ENCODE measurements at places on chromosomes 13 and 19.

DNA sequence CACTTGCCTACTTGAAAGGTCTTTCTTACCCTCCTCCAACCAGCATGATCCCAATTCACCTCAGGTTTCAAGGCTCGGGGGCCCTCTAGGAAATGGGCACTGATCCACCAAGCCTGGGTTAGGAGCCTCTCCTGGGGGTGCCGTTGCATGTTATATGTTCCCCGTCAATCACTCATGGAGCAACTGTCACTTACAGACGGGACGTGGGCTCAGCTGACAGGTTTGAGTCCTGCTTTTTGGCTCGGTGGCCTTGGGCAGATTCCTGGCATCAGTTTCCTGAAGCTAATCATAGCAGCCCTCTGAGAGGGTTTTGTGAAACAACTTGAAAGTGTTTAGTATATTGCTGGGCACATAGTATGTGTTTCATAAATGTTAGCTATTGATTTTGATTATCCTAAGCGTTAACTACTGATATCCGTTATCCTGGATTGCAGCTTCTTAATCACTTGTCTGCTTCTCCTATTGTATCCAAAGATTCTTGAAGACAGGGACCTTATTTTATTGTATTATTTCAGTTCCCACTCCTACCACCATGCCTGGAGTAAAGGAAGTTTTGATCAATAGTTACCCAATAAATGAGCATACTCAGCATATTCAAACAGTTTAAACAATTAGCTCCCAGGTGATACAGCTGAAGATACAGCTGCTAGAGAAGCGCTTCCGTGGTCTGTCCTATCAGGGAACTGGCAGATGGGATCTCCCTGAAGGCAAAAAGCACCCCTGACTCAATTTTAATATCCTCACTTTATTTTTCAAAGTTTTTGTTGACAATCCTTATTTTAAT, 57.9 kb downstream of the RFC3 start:
- no peak for DNase-seq

DNA sequence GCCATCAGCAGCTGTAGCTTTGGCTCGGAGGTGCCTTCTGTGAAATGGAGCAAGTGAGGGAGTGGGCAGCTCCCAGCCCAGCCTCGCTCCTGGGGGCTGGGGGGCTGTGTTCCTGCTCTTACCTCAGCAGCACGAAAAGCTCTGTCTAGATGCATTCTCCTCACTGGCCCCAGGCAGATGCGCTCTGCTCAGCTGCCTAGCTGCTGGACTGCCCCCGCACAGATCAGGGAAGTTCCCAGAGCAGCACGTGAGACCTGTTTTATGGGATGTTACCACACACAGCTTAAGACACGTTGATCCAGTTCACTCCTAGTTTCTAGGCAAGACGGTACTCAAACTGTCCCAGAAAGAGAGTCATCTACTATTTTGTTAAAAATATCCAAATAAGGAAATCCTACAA, 13.6 kb downstream of the LCP1 start:
- DNase-seq = no peak

GRCh38 chr13:35760735-35761281, 284.3 kb upstream of the MAB21L1 start:
- DNase-seq = no peak

DNA sequence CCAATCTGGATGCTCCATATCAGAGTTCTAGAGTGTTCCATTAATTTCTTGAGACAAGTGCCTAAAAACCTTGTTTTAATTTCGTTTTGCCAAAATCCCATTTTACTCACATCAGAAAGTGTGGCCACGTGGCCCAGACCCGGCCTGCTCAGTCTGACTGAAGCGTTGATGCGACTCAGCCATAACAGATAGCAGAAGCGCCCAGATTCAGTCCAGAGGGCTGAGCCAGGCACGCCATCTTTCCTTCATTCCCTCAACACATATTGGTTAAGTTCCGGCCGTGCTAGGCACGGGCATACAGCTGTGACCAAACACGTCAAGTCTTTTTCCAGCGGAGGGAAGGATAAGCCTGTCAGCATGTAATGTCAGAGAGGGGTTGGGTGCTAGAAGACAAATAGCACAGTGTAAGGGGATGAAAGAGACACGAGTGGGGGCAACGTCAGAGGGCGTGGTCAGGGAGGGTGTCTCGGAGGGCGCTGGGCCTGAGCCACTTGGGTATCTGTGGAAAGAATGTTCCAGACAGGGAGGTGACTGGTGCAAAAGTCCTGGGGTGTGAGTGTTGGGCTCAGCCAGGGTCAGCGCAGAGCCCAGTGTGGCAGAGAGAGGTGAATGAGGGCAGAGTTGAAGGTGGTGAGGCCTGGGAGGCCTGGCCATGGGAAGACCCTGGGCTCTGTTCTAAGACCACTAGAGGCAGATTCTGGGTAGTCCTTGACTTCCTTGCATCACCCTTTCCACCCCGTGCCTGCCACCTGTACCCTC, 3.1 kb downstream of the F10 start:
- DNase-seq = no peak

GRCh38 chr13:33678906-33679657, 138.9 kb upstream of the RFC3 start:
- DNase-seq = peak; percentile 46

GRCh38 chr13:51874651-51875050, 12.9 kb downstream of the CCDC70 start:
- DNase-seq = no peak

- DNase-seq = no peak
Observed at GRCh38 chr13:41039746-41040145, 20.6 kb upstream of the ELF1 start.

DNA sequence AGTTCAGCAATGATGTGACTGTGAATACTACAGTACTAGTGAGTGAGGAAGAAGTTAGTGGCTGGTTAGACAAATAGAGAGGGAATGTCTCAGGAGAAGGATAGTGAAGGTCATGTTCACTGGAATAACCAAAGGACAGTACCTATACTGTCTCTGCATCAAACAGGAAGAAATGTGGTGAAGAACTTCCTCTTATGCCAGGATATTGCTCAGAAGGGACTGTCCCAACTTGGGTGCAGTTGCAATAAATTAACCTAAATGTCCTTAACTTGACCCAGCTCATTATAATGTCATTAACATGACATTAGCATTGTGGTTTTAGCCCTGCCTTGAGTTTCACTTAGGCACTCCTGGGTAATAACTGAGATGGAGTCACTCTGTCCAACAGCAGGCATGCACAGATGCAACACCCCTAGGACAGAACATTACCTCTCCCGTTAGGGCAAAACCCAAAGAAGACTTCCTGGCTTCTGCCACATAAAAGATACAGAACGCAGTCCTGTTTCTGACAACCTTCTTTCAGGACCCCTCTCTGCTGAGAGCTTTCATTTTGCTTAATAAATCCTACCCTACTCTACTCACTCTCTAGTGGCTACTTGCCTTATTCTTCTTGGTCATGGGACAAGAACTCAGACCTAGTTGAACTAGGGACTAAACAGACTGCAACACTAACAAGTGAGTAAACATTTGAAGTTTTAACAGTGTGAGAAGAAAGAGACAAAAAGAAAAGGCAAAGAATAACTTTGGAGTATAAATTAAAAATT, 1591.6 kb upstream of the MIR17HG start:
- no peak for DNase-seq

DNA sequence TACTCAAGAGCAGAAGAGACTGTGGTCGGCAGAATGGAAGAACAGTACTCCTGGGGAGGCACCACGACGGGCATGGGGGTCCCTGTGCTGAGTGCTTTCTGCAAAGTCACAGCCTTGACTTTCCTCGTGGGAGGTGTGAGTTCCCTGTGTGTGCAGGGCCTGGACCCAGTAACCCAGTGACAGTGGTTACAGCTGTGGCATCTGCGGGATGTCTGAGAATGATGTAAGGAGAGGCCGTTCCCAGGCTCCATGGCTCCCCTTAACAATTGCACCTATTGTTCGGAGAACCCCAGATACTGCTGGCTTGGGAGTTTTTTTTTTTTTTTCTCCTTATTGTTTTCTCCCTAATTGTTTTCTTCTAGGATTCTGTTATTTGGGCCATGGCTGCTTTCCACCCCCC, 5.1 kb upstream of the NANOS2 start:
- DNase-seq = no peak

DNA sequence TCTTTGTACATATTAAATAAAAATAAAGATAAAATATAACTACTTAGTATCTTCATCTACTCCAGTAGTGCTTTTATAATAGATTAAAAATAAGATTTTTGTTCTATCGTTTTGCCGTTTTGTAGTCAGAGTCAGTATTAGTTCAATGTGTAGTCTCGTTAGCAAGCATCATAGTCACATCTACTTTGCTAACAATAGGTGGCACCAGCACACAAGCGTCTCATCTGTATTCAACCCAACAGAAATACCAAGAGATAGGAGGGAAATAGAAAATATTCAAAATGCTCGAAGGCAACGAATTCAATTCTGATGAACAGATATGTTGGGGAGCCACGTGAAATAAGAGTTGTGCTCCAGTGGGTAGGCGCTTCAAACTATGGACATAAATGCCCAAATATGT, 21.4 kb upstream of the MICU2 start:
- DNase-seq = no peak

GRCh38 chr19:31674503-31675192, 325.4 kb upstream of the TSHZ3 start:
- DNase-seq = no peak

- no peak for DNase-seq
Observed at GRCh38 chr13:110034031-110034549, 247.7 kb upstream of the IRS2 start.

DNA sequence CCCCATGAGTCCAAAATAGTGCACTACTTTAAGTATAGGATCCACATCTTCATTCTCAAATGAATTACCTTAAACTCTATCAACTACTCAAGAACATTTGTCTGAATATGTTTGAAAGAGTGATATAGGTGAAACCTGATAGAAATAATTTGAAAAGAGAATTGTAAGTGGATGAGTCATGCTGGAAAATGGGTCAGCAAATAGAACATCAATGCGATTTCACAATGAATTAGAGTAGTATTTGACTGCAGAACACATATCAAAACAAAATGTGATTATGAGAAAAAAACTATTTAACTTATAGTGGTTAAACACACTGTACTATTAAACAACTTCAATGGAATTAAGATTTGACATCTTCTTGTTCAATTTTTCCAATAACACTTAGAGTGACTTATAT, 300.6 kb upstream of the KLHL1 start:
- no peak for DNase-seq

DNA sequence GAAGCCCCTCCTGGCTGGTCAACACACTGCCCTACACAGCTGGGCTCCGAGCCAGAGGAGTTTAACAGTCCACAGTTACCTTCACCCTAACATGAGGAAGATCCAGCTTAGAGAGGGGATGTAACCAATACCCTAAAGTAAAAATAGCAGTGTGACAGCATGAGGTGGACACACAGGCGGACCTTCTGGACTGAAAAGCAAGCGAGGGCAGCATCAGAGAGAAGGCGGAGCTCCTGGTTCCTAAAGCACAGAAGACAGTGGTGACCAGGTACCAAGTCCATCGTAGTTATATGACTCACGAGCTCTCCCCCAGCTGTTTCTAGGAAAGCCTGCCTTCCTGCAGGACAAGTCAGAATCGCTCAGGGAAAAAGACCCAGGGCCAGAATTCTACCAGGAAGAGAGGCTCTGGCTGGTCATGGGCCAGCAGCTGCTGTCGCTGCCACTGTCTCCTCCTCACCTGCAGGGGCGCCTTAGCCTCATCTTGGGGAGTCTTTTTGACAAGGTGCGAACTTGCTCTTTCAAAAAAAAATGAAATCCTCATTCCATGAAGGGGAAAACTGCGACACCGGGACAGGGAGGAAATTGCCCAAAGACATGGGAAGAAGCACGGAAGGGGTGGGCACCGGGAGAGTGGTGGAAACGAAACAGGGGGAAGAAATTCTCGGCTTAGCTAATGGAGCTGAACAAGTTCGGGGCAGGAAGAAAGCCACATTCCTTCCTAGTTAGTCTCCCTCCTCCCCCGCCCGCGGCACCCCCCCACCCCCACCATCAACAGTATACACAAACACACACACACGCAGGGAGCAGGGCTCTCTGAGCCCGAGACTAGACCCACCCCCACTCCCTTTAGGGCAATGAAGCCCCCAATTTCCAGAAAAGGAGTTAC, 1.7 kb downstream of the ELL start:
- peak; percentile 55 for DNase-seq

- DNase-seq = no peak
Observed at GRCh38 chr19:28425046-28425931, 787.7 kb downstream of the UQCRFS1 start.

- no peak for DNase-seq
Observed at GRCh38 chr13:46489586-46490023, 63.4 kb upstream of the LRCH1 start.

GRCh38 chr13:35723821-35724220, 247.3 kb upstream of the MAB21L1 start:
- DNase-seq = no peak

DNA sequence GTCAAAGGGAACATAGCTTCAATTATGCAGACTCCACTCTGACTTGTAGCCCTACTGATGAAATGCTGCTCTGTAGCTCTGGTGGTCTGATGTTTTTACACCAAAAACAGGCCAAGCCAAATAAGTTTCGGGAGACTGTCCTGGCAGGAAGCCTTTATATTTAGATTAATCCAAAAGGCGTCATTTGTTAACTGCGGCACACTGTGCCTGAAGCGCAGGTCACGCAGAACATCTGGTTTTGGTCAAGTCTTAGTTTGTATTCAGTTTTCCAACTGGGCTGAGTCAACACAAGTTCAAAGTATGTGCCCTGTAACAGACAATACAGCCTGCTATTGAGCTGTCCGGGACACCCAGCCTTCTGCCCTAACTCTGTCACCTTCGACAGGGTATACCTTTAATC, 154.6 kb upstream of the IPO5 start:
- no peak for DNase-seq

- no peak for DNase-seq
Observed at GRCh38 chr13:67232384-67232783, 2.2 kb upstream of the PCDH9 start.

- no peak for DNase-seq
Observed at GRCh38 chr13:49058761-49059160, 83.0 kb downstream of the FNDC3A start.

DNA sequence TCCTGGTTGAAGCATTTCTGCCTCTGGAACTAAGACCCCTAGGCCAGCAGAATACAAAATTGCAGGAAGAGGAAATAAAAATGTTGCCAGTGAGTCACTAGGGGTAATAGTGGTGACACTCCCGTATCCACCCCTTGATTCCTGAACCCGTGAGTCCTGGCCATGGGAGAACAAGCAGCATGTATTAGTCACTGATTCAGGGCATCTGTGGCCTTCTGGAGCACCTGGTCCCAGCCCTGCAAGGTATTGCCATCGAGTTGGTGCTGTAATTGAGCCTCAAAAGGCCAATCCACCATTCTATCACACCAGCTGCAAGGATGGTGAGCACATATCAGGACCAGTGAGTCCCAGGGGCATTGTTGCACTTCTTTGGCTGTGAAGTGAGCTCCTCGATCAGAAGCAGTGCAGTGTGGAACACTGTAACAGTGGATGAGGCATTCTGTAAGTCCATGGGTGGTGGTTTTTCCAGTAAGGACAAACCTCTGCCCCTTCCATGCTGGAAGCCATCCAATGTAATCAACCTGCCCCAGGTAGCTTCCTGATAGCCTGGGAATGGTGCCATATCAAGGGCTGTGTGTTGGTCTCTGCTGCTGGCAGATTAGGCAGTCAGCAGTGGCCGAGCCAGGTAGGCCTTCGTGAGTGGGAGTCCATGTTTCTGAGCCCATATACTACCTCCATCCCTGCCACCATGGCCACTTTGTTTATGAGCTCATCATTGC, 39.6 kb downstream of the C1QTNF9 start:
- DNase-seq = no peak
